ENCODE measurements at places on chromosomes 13 and 19.

DNA sequence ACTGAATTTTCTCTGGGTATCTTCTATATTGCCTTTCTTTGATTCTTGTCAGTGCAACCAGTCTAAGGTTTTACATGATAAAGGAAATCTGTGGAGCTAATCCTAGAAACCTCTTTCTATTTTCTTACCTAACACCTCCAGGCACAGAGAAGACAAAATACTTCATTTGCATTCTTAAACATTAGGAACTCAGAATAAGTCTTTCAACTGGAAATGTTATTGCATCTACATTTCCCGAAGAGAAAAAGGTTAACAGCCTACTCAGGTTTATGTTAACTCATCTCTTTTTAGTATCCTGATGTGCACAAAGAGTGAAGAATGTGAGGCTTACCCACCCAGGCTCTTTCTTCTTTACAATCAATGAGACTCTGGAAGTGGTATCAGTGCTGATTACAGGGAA lies 106.7 kb downstream of the PCCA start:
- no peaks in the 10 kb centered on the region for H3K36me3 ChIP-seq
- no peak overlapping the region for H3K4me3 ChIP-seq
- no peak overlapping the region for H3K27ac ChIP-seq
- H3K27me3 ChIP-seq = no peaks in the 10 kb centered on the region

DNA sequence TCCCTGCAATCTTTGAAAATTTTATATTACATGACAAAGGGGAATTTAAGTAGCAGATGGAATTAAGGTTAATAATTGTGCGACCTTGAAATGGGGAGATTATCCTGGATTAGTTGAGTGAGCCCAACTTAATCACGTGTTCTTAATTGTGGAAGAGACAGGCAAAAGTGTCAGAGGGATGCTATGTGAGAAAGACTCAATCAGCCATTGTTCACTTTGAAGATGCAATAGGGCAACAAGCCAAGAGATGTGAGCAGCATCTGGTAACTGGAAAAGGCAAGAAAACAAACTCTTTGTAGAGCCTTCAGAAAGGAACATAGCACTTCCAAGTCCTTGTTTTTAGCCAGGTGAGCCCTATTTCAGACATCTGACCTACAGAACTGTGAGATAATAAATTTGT lies 247.7 kb downstream of the SLITRK1 start:
- no peaks in the 10 kb centered on the region for H3K4me1 ChIP-seq
- DNase-seq = no peak
- no peak overlapping the region for H3K4me3 ChIP-seq

DNA sequence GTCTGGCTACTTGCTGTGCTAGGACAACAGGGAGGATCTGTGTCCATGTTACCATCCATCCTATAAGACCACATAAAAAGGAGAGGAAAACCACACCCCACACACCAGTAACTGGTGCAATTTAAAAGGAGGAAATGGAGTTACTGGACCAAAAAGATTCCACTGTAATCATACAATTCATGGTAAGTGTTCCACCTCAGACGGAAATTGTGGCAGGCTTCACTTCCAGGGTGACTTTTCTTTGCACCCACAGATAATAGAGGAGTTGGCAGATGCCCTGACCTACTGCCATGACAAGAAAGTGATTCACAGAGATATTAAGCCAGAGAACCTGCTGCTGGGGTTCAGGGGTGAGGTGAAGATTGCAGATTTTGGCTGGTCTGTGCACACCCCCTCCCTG lies 2.4 kb downstream of the AURKC start:
- DNase-seq = no peak
- H3K27ac ChIP-seq = no peak overlapping the region
- no peaks in the 10 kb centered on the region for H3K27me3 ChIP-seq
- no peaks in the 10 kb centered on the region for H3K4me1 ChIP-seq

- H3K27me3 ChIP-seq = no peaks in the 10 kb centered on the region
- H3K36me3 ChIP-seq = no peaks in the 10 kb centered on the region
- no peak overlapping the region for H3K4me3 ChIP-seq
- H3K4me1 ChIP-seq = no peaks in the 10 kb centered on the region
- H3K27ac ChIP-seq = no peak overlapping the region
- no peak for DNase-seq
Measured at GRCh38 chr19:53646144-53646543, 14.3 kb downstream of the DPRX start.

DNA sequence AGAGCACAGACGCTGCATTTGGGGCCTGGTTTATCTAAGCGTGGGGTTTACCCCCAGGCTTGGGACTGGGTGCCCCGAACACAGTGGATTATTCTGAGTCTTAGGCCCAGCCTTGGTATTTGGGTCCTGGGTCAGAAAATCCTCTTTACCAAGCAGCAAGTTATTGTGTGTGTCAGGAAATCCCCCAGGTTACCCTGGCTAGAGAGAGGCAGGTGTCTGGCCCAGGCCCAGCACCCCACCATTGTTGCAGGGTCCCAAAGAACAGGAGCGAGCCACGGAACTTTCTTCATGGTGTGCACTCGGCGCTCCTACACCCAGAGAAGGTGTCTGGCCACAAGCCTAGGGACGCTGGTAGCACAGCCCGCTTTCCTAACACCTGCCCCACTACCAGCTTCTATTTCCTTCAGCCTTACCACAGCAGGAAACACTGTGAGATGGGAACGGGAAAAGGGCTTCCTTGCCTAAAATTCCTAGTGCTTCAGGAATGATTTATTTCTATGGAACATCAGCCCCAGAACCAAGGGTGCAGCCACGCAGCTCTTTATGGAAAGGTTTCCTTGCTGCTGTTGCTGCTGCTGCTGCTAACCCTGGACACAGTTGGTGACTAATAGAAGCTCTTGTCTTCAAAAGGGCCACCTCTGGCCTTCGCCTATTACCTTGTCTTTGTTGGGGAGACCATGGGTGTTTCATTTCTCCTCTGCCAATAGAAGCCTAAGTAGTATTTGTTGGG lies 7.4 kb upstream of the CDX2 start:
- no peak overlapping the region for H3K27ac ChIP-seq
- H3K4me1 ChIP-seq = peaks cover 18% of the 10 kb centered on the region
- no peak for DNase-seq
- no peaks in the 10 kb centered on the region for H3K36me3 ChIP-seq
